ENCODE measurements at places on chromosomes 16 and 17.

GRCh38 chr16:89034573-89034961 is 57.6 kb upstream of the CBFA2T3 start:
- DNase-seq = no peak

GRCh38 chr17:51050291-51051033 is 70.2 kb downstream of the SPAG9 start:
- no peak for DNase-seq

- peak; percentile 12 for DNase-seq
Observed at GRCh38 chr17:75087558-75088453, at the start of gene SLC16A5. TSS of gene SLC16A5 (plus strand) at chr17:75087954. CDS start at chr17:75093637, 5,683 bp downstream.

DNA sequence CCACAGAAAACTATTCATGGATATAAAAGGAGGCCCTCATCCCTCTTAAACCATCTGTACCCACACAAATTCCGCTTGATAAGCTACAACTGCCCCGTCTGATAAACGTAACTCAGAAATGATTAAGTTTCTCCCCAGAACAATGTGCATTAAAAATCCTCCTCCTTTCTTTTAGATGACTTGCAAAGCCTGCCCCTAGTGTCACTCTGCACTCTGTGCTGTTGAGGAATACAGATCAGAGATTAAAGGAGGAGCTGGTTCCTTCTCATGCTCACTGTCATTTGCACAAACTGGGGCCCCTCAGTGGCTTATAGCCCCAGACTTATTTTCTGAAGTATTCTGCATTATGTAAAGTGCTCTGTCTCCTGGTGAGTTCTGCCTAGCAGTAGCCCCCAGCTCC is 33.3 kb downstream of the CDRT15 start:
- no peak for DNase-seq

- DNase-seq = no peak
Observed at GRCh38 chr17:69723741-69724140, 309.2 kb downstream of the MAP2K6 start.

GRCh38 chr16:4032768-4033167 is 83.5 kb downstream of the ADCY9 start:
- no peak for DNase-seq

- DNase-seq = no peak
Observed at GRCh38 chr16:11409398-11409797, 64.1 kb downstream of the RMI2 start.

DNA sequence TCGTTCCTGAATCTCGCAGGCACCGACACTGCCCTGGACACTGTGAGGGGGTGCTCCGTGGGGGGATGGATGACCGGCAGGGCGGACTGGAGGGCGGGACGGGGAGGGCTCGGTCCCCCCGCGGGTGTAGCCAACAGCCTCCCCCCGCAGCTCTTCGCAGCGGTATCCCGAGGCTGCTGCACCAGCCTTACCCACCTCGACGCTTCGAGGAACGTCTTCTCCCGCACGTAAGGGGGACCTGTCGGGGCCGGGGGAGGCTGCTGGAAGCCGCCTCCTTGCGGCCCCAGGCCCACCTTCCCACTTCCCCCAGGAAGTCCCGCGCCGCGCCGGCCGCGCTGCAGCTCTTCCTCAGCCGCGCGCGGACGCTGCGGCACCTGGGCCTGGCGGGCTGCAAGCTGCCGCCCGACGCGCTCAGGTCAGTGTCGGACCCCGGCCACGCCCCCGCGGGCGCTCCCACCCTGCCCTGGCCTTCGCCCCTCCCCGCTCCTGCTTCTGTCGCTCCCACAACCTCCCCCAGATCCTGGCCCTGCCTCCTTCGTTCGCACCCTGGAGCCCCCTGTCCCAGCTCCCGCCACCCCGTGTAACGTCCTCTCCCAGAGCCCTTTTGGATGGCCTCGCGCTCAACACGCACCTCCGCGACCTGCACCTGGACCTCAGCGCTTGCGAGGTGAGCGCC is 3.3 kb downstream of the CARMIL2 start:
- no peak for DNase-seq

DNA sequence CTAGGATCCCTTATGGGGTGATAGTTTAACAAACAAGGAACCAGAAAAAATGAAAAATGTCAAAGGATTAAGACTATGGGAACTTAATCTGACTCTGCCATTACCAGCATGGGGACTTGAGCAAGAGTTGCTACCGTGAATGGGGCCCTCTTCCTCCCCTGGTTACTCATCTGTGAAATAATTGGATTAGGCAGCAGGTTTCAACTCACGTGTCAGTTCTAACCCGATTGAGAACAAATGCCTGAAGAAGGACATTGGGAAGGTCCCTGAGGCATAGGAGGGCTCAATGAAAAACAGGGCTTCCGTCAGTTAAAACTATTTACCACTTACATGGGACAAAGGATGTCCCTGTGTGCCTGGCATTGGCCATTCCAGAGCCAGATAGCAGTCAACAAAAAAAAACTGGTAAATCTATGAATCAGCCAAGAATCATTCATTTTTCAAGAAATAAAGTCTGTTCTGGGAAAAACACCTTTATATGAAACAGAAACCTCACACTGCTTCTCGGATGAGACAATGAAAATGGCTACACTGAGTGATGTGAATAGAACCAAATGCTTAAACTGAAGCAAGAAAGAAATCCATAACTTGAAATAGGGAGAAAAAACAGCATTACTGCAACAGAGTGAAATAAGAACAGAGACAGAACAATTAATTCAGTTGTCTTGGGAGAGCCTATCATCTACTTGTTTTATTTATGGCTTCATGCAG is 104.3 kb downstream of the ADAMTS18 start:
- DNase-seq = no peak

DNA sequence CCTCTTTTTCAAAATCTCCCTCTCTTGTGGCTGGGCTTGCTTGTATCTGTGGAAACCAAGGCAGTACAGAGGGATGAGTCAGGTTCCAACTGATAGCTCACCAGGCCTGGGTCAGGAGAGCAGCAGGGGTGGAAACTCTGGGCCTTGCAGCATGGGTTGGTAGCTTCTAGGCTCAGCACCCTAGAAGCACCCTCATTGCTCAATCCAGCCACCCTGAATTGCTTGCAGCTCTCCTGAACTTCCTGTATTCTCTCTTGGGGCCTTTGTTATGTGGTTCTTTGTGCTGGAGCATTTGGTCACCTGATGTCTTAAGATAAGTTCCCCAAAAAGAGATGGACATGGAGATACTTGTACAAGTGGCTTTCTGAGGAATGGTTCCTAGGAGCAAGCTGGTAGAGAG is 169.4 kb downstream of the IRX5 start:
- no peak for DNase-seq

GRCh38 chr16:30010844-30011713 is at the start of gene DOC2A:
TSS of gene DOC2A (minus strand) at chr16:30011027. CDS start at chr16:30010222, 805 bp downstream.
- peak; percentile 67 for DNase-seq

DNA sequence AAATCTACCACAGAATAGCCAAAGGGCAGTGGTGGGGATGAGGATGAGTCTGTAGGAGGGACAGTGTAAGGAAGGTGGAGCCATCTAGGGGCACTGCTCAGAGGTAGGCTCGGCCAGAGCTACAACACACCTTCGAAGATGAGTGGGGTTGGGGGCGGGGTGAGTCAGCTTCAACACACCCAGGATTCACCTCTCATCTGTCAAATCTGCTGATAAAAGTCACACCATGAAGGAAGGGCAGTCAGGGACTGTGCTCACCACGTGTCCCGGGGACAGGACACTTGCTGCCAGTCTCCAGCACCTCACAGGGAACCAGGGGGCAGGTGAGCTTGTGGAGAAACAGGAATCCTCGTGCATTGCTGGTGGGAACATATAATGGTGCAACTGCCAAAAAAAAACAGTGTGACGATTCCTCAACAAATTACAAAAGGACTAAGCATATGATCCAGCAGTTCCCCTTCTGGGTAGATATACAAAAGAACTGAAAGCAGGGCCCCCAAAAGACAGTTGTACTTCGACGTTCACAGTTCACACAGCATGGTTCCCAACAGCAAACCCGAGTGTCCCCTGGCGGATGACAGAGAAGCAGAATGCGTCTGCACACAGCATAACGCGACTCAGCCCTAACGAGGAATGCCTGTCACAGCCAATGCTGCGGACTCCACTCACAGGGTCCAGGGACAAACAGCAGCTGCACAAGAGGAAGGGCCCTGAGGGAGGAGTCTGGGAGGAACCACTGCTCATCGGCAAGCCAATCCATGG is 133.1 kb downstream of the ANKRD11 start:
- no peak for DNase-seq

DNA sequence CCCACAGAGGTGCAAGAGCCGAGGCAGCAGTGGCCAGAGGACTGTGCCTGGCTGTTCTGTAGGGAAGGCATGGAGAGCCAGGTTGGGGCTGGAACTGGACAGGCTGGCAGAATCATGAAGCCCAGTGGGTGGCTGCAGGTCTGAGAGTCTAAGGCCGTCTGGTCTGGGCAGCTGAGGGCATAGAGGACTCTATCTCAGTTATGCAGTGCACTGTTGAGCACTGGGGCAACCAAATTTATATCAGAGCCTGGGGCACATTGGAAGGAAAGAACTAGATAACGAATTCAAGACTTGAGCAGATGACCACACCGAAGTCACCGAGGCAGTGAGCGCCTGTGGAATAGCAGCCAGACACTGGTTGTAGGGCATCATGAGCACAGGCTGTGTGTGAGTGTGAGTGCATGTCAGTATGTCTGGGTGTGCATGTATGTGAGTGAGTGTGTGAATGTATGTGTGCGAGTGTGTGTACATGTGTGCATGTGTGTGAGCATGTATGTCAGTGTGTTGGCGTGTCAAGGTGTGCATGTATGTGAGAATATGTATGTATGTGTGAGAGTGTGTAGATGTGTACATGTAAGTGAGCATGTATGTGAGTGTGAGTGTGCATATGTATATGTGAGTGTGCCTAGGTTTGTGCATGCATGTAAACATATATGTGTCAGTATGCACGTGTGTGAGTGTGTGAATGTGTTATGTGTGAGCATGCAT is 37.0 kb downstream of the RGS9 start:
- DNase-seq = no peak

DNA sequence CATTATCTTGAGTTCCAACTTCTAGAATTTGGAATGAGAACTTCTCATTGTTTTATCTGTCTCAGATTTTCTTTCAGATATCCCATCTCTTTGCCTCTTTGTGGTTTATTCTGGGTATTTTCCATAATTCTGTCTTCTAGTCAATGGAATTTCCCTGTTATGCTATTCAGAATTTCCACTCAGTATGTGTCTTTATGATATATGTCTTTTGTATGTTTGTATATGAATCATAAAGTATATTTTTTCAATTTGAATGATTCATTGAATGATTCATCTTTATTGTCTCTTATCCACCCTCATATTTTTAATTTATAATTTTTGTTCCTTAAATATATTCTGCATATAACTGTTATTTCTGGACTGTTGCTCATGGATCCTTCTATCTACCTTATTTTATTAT is 729.7 kb upstream of the GOT2 start:
- no peak for DNase-seq

GRCh38 chr17:58313815-58314705 is 14.5 kb downstream of the TSPOAP1 start:
- no peak for DNase-seq

DNA sequence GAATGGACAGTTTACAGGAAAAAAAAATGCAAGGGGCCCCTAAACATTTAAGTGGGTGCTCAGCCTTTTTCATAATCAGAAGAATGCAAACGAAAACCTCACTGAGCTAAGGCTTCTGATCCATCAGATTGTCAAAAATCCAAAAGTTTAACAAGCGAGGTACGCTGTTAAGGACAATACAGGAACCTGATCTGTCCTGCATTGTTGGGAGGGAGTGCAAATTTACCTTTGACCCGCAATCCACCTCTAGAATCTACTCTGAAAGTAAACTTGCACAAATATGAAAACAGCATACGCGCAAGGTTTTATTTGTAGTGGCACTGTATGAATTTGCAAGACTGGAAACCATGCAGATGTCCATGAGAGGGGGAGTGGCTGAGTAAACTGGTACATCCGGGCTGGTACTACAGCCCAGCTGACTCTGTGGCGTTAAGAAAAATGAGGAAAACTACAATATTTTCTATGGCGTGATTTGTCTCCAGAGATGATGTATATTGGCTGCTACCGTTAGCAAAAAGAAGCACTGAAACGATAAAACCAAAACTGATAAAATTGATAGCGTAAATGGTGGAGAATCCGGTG is 28.8 kb upstream of the ST6GALNAC1 start:
- DNase-seq = no peak

DNA sequence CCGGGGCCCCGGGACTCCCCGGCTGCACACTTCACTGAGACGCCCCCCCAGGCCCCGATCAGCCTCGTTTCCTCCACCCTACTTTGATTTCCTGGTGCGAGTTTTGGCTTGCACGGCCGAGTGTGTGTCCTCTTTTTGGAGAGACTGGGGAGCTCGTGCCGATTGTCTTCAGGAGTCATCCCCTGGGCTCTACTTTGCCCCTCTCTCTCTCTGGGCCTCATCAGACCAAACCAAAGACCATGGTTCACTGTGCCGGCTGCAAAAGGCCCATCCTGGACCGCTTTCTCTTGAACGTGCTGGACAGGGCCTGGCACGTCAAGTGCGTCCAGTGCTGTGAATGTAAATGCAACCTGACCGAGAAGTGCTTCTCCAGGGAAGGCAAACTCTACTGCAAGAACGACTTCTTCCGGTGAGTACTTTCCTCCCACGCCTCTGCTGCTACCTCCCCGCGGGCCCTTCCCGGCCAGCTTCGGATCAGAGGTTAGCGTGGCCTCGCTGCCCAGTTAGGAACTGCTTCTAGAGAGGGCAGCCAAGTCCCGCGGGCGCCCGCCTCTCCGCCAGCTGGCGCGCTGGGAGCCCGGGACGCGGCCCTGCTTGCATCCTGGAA is 787 bp downstream of the LHX1 start:
- no peak for DNase-seq

Measured in COR-L47 (cell line).